ENCODE measurements at places on chromosomes 4 and X.

GRCh38 chr4:2400841-2401609 lies 17.4 kb downstream of the ZFYVE28 start:
- no peak for DNase-seq

DNA sequence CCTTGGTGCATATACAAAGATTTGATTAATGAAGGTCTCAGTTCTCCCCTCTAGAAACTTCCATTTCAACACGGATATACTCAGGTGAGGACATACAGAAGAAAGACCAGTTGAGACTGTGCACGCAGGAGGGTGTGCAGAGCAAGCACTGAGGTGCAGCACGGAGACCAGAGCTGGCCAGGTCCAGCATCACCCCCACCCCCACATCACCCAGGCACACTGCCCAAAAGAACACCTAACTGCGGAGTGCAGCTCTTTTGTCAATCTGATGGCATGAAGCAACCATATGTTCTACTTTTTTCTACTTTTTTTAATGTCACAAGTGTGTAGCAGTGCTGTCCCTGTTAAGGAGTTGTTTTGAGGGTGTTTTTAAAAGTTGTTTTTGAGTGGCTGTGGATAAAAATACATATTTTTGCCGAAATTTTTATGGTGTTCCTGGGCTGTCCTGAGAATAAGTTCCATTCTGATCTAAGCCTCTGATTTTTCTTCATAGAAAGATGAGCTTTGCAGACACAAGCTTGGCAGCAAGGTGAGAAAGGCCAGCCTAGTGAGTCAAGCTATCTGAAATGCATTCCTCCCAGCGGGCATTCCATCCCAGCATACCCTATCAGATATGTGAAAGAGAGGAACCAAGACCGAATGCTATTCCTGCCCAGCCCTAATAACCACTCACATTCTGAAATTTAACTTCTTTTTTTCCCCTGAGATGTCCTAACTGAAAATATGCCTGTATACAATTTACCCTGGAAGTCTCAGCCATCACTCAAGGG lies 173.7 kb downstream of the PTTG2 start:
- no peak for DNase-seq

DNA sequence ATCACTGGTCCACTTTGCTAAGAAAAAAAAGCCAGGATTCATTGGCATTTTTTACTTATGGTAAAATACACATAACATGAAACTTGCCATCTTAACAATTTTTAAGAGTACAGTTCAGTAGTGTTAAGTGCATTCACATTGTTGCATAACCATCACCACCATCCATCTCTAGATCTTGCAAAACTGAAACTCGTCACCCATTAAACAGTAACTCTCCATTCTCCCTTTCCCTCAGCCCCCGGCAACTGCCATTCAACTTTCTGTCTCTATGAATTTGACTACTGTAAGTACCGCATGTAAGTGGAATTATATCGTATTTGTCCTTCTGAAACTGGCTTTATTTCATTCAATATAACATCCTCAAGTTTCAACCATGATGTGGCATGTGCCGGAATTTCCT lies 56.3 kb upstream of the LNX1 start:
- DNase-seq: no peak

- DNase-seq: no peak
These were observed 545 bp downstream of the ABCE1 start for GRCh38 chr4:145098675-145099037.

DNA sequence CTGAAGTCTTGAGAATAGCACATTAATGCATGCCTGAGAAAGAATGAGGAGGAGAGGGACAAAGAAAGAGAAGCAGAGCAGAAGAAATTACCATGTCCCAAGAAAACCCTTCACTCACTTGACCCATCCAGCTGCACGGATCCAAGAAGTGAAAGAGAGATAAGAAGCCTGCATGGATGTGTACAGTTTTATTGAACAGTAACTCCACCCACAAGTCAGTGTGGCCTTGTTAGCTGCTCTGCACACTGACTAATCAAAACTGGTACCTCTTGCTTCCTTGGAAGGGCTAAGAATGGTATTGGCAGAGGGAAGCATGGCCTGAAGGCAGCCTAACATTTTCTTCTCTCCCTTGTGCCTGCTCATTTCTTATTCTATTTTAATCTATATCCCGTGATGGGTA lies 163.9 kb downstream of the SLC7A11 start:
- DNase-seq: no peak

- DNase-seq: no peak
These were observed 1.5 kb downstream of the BEND4 start for GRCh38 chr4:42150653-42151567.

DNA sequence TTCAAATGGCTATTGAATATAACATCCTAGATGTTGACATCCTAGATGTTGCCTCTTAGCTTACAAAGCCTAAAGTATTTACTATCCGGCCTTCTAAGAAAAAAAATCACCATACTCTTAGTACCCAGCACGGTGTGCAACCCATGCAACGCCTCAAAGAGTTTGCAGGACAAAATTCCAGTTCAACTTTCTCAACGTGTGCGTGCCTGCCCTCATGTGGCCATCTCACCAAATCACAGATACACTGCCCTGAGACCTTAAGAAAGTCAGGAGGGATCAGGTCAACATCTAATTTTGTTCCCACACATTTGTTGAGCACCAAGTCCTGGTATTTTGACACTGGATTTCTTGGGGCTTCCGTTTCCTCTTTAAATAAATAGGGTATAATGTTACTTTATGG lies 68.3 kb downstream of the CRMP1 start:
- DNase-seq: no peak

- no peak for DNase-seq
These were observed 26.3 kb downstream of the RTL5 start for GRCh38 chrX:72105436-72105835.

DNA sequence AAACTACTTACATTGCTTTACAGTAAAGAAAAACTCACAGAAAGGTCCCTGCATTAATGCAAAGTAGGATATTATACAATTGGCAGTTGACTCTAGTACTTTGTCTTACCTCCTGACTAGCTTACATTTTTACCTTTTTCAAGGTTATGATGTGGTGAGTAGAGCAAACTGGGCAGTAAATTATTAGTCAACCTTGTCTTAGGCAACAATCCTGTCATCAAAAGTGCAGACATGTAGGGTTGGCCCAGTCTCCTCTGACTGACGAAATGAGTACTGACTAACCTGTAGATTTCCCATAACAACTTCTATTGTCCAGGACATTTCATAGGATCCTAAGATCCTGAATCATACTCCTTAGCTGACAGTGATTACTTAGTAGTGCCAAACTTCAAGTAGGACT lies 142.0 kb upstream of the NUDT6 start:
- DNase-seq: no peak

DNA sequence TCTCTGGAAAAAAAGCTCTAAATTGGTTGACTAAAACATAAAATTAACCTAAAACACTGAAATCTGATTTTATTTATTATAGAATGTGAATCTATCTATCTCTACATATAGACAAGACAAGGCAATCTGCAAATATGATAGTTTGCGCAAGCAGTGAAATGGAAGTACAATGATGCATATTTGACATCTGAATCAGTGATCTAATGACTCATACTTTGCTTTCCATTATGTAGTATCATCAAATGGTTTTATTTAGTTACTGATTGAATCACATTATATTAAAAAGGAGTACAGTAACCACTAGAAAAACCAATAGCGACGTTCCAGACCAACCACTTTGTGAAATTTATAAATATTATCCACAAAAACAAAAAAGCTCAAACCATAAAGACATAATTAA lies 1969.3 kb downstream of the PCDH7 start:
- DNase-seq: no peak

GRCh38 chrX:40050532-40050931 lies 47.2 kb downstream of the BCOR start:
- no peak for DNase-seq

- no peak for DNase-seq
These were observed 6.5 kb downstream of the TEX13D start for GRCh38 chrX:124338733-124339514.

DNA sequence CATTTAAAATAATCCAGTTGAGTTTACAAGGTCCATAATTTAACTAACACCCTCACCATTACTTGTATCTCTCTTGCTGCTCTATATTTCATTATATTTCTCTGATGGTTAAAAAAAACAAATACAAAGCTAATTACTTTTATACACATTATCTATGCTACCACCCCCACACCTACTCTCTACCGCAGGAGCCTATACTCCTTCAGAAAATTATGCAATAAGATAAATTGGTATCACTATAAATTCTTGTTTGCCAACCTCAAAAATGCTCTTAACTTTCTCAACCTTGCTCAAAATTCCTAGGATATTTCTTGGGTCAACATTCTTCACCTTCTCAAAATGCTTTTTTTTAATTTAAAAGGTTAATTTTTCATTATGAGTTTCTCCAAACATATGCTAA lies 282.7 kb downstream of the KCTD8 start:
- DNase-seq: no peak

DNA sequence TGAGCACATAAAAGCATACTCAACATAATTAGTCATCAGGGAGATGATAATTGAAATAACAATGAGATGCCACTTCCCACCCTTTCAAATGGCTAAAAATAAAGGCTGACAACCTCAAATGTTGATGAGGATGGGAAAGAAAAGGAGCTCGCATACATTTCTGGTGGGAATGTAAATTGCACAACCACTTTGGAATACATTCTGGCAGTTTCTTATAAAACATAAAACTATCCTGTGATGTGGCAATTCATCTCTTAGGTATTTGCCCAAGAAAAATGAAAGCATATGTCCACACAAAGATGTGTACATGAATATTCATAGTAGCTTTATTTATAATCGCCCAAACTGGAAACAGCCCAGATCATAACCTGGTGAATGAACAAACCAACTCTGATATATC lies 687 bp upstream of the ZNF275 start:
- no peak for DNase-seq

DNA sequence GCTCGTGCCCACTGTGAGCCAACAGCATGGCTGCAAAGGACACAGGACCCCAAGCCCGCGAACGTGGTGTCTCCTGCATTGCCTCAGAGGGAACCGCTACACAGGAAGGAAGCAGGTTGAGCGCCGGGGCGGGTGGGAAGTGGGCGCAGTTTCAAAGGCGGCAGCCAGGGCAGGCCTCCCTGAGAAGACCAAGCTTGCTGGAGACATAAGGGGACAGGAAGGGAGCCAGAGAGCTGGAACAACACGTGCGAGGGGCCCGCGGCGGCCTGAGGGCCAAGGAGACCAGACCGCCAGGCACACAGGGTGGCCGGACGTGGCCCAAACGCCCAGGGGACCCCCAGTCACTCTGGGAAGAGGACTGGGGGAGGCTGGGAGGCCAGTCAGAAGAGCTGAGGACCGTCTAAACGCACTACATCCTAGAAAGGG lies 32.0 kb downstream of the CTBP1 start:
- DNase-seq: no peak
